CD4-positive, alpha-beta T cell treated with Interleukin-15 for 4 hours (primary cell): ENCODE measurements at places on chromosomes 1 and 21.
A peak's percentile ranks its signal among the peaks of the same experiment; 100 is the strongest.

GRCh38 chr1:15107058-15107687 lies 46.4 kb upstream of the TMEM51 start:
- DNase-seq: no peak

DNA sequence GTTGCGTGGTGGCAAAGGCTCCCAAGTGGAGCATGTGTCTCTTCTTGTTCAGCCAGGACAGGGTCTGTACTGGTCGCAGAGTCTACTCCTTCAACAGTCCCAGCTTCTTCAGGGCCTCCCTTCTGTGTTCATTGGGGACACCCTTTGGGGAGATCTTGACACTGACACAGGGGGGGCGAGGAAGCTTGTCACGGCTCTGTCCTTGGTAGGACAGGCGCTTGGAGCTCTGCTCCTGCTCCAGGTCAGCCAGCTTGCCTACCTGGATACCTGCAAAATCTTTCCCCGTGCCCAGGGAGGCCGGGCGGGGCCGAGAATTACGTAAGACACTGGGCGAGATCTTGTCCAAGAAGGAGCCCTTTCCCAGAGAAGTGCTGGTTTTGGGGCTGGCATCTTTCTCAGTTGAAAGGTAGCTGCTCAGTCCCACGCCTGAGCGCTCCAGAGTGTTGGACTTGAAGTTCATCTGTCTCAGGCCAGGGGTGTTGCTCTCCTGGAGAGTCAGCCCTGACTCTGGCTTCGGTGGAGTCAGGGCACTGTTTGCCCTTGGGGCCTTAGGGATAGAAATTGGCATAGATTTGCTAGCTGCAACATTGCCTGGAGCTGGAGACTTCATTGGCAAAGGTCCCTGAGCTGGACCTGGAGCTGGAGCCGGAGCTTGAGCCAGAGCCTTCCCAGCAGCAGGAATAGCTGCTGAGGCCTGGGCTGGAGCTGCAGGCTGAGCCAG lies 10.5 kb downstream of the C1orf116 start:
- no peak for DNase-seq

DNA sequence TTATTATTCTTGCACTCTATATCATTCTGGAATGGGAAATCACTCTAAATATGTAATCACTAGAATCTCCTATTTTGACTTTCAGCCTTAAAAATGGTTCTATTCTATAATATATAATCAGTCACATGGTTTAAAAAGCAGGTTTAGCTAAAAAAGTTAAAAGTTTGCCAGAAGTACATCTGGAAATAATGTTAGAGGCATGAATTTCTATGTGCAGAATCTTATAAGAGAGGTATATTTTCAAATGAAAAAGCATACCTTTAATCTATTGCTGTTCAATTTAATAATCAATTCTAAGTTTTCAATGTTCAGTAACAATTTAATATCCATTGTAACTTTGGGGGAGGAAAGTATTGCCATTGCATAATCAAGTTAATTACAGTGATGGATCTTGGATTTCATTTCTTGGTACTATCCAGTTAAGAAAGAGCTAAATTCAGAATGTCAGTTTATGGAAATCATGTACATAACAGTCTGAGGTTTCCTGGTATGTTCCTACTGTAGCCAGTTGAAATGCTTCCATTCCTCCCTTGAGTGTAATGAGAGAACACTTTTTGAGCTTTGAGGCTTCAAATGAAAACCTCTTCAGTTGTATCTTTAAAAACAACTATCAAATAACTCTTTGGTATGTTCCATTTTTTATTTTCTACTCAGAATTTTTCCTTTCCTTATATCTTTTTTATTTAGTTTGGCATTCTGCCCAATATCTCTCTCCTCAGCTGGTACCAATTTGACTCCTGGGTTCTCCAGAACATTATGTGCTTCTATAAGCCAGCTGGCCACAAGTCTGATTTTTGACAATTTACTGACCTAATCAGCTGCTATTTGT lies 175.7 kb upstream of the COL11A1 start:
- DNase-seq: no peak

- DNase-seq: no peak
Observed at GRCh38 chr1:20405051-20405754, 80.8 kb downstream of the CAMK2N1 start.

- DNase-seq: no peak
Observed at GRCh38 chr1:224321706-224322105, 8.3 kb downstream of the NVL start.

DNA sequence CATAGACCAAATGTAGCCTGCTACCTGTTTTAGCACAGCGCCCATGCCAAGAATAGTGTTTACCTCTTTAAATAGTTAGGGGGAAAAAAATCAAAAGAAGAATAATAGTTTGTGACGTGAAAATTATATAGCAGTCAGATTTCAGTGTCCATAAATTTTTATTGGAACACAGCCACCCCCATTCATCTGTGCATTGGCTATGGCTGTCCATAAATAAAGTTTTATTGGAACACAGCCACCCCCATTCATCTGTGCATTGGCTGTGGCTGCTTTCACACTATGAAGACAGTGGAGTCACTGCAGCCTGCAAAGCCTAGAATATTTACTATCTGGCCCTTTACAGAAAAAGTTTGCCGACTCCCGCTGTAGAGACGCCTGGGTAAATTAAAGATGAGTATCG lies 20.9 kb downstream of the EPHX1 start:
- DNase-seq: no peak

DNA sequence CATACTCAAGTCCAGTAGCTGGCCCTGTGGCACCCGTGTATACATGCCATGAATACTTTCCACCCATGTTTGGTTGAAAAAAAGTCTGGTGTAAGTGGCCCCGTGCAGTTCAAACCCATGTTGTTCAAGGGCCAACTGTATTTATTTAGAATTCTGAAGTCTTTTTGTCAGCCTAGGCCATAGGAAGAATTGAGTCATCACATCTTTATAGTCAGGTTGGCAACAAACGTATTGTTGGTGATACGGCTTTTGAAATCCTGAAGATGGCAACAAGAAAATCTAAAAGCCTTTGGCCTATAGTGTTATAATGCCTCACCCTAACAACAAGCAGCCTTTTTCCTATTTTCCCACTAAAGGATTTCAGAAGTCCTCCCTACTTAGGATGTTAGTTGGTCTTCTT lies 363.6 kb downstream of the PLPP3 start:
- DNase-seq: no peak

GRCh38 chr1:153799016-153799415 lies 23.8 kb downstream of the SLC27A3 start:
- DNase-seq: no peak

- no peak for DNase-seq
Observed at GRCh38 chr1:156120318-156120717, 5.8 kb downstream of the LMNA start.

DNA sequence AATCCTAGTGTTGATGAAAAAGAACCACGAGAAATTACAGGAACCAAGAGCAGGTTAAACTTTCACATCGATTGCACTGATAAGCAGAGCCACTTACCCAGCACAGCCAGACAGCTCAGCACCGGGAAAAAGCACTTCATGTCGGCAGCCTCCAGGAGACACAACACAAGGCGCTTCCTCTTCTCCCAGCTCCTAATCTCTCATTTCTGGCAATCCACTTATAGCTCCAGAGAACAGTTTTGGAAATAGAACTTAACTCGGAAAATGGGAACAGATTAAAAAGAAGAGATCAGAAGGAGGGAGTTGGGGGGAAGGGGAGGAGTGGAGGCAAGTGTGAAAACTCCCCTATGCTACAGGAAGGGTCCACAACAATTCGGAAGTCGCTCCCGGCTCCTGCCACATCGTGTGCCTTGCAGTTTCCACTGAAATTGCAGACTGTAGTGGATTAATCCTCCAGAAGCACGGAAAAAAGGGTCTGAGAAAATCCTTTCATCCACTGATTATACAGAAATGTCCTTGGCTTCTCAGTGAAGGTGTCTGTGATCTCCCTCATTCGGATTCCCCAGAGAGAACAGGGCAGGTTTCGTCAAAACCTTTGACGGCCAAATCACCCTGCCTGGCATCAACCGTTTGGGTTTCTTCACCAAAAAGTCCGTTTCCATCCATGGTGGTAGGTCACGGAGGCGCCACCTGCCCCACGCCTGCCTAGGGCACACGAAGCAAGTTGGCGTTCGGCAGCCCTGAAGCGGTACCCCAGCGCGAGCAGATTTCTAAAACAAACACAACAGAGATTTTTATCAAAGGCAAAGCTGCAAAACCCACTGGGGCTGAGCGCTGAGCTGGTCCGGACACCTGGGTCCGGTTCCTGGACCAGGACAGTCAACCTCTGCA lies 1.1 kb downstream of the IGSF3 start:
- DNase-seq: no peak

DNA sequence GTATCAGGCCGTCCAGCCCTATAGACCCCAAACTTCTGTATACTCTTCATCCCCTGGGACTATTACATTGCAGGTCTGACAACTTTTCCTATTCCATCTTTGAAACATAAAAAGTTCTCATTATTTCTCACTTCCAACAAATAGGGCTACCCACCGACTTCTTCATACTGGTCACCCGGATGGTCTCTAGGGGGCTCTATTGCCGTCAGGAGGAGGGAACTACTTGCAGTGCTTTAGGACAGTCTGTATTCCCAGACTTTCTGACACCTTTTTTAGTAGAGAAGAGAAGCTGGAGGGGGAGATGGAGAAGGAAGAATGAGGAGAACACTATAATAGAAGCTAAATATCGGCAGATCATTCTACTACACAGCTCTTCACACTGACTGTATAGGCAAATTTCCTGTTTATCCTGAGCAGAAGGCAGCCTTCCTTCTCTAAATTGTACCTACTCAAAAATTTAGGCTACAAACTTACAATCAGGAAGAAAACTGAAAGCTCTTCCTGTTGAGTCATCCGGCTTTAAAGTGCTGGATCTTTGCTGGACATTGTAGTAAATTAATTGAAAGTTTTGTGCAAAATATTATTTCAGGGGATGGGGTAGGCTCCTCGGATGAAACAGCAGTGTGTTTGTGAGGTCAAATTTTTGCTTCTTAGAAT lies 54.6 kb downstream of the CDC7 start:
- DNase-seq: no peak

GRCh38 chr1:167601442-167602383 lies 28.3 kb upstream of the RCSD1 start:
- DNase-seq: peak; percentile 32

- DNase-seq: peak; percentile 28
Observed at GRCh38 chr21:27700974-27701614, 734.2 kb upstream of the ADAMTS5 start.

DNA sequence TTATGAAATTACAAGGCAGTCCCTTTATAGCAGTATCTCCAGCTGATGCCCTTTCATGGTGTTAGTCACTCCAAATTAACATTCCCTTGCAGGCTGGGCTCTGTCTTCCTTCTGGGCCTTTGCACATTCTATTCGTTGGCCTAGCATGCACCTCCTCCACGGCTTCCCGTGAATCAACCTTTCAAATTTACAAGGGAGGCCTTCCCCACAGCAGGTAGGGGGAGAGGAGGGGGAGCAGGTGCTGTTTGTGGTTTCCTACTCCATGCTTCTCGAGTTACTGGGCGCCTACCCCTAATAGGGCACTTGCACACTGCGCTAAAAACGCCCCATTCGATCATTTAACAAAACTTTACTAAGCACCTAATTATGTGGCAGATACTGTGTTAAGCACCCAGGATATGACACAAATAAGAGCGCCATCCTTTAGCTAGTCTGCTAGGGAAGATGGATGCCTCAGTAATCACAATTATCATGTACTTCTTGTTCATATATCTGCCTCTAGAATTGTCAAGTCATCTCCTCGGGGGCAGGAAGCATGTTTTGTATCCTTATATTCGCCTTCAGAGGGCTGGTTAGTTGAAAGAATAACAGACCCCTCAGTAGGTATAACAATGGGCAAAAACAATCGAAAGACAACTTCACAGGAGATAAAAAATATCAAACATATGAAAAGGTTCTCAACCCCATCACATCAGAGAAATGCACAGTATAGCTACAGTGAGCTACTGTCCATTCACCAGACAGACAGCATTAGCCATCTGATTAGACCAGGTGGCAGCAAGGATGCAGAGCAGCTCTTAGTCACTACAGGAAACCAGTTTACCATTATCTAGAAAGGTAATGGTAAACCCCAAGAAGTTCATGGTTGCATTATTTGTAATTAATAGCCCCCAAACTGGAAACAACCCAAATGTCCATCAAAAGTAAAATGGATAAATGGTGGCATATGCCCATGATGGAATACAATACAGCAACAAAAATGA lies 1.7 kb upstream of the ADAR start:
- peak; percentile 58 for DNase-seq

DNA sequence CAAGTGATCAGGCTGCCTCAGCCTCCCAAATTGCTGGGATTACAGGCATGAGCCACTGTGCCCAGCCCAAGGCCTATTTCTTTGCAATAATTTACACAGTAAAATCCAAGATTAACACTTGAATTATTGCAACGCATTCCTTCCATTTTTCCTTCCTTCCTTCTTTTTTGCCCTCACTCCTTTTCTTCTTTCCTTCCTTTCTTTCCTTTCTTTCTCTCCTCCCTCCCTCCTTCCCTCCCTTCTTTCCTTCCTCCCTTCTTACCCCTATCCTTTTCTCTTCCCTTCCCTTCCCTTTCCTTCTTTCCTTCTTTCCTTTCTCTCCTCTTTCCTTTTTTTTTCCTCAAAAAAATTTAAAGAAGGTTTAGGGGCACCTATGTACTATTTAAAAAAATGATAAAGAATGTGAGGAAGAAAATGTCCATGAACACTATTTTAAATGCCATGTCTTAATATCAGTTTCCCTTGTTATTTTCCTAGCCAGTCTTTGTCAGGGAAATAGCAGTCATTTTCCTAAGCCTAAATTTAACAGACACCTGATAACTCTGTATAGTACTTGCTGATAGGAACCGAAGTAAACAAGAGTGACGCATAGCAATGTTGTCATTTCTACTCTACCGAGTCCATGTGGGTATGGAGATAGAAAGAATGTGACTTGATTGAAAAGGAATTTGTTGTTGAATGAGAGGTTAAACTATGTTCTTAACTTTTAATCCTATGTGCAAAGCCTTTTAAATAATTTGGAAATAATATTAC lies 79.8 kb upstream of the HMCN1 start:
- no peak for DNase-seq

DNA sequence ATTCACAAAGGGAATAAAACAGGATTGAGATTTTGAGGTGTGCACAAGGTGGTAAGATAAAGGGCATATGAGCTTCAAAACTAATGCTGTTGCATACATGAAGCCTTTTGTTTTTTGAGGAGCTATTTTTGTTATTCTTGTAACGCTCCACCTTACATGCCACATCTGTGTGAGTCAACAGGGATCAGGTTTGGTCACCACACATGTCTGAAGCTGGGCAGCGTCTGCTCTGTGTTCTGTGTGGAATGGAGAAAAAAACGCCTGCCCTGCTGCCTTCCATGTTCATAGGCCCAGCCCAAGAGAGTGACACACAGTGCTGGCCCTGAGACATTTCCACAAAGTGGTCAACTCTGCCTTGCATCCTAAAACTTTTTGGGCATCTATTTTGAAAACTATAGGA lies 67.7 kb downstream of the MPZL1 start:
- DNase-seq: no peak

GRCh38 chr1:51203121-51203873 lies 32.8 kb upstream of the RNF11 start:
- DNase-seq: no peak

DNA sequence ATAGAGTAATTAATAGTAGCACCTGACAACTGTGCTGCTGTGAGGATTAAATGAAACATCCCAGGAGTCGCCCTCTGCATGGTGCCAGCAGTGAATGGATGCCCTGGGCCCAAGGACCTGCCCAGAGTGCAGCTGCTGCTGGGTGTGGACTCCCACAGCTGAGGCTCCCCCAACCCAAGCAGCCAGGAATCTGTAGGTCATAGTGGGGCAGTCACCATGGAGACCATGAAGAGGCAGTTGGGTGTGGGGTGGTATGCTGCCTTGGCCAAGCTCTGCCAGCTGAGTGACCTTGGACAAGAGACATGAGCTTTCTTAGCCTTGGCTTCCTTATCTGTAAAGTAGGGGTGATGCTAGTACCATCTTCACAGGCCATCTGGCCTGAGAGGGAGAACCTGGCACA lies 9.4 kb downstream of the OLIG2 start:
- no peak for DNase-seq
